ENCODE measurements at places on chromosomes 6 and 20. TPM values are rescaled to one million over a fixed set of nuclear protein-coding genes. Genes with fewer than 3 reads are reported as not detected.

TRIM40 gene
- total RNA-seq: 1.4 TPM

ULBP2 gene
- 0.94 TPM for total RNA-seq

PROCR gene
- total RNA-seq: 1.2 TPM

ACAT2 gene
- 10.5 TPM for total RNA-seq

TAAR6 gene
- total RNA-seq: not detected

SLC29A1 gene
- total RNA-seq: 4.4 TPM

ID1 gene
- 17.1 TPM for total RNA-seq

All from mononuclear cell (primary cell).